Mesenchymal stem cell (in vitro differentiated cells and primary cell): ENCODE measurements at places on chromosomes 4 and X.

- no peaks in the 10 kb centered on the region for H3K36me3 ChIP-seq
- no peak overlapping the region for H3K4me3 ChIP-seq
- DNase-seq, result peak; percentile 84
- no peak overlapping the region for H3K27ac ChIP-seq
These were observed 43.0 kb upstream of the GABRA2 start for GRCh38 chr4:46432923-46433322.

DNA sequence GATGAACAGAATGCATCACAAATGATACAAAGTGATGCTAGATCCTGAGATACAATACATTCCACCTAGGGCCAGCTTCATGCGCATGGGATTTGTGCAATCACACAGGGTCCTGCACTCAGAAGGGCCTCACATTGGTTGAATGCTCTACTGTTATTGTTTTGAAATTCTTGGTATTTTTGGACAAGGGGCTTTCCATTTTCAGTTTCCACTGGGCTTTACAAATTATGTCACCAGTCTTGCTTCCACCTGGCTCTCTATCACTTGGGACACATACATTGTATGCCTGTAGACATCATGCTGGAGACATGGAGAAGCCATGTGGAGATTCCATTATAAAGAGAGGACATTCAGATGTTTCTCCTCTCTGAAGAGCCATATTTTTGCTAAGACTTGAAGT is 155.8 kb downstream of the NAA11 start:
- no peak overlapping the region for H3K27ac ChIP-seq
- no peaks in the 10 kb centered on the region for H3K4me1 ChIP-seq
- no peaks in the 10 kb centered on the region for H3K27me3 ChIP-seq

DNA sequence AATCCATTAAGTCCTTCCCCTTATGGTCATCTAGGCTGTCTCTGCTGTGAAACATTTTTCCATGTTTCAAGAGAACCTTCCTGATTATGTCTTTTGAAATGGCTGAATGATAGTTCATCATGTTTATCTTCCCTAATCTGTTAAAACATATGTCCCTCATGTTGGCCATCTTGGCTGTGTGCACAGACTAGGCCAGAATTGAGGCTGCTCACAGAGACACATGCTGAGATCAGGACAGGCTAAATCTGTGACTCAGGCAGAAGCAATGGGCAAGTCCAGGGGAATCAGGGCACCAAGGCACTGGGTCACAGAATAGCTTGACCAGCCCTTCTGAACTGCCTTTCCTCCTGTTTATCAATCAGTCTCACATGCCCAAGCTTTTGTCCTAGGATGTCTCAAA is 78.3 kb downstream of the FHDC1 start:
- H3K27ac ChIP-seq, result no peak overlapping the region
- DNase-seq, result no peak
- no peaks in the 10 kb centered on the region for H3K36me3 ChIP-seq
- H3K27me3 ChIP-seq, result peaks cover 17% of the 10 kb centered on the region
- H3K4me3 ChIP-seq, result no peak overlapping the region
- peaks cover 3% of the 10 kb centered on the region for H3K4me1 ChIP-seq

- H3K27ac ChIP-seq, result no peak overlapping the region
- H3K4me1 ChIP-seq, result no peaks in the 10 kb centered on the region
- no peak overlapping the region for H3K4me3 ChIP-seq
- H3K36me3 ChIP-seq, result no peaks in the 10 kb centered on the region
- peak; percentile 21 for DNase-seq
These were observed 146.8 kb downstream of the KLHL4 start for GRCh38 chrX:87664381-87664780.

- H3K36me3 ChIP-seq, result no peaks in the 10 kb centered on the region
- H3K27ac ChIP-seq, result no peak overlapping the region
- H3K27me3 ChIP-seq, result no peaks in the 10 kb centered on the region
- no peaks in the 10 kb centered on the region for H3K4me1 ChIP-seq
These were observed 72.0 kb downstream of the ING2 start for GRCh38 chr4:183576701-183577404.

- DNase-seq, result no peak
- H3K27ac ChIP-seq, result no peak overlapping the region
- H3K4me1 ChIP-seq, result peaks cover 4% of the 10 kb centered on the region
- no peak overlapping the region for H3K4me3 ChIP-seq
- no peaks in the 10 kb centered on the region for H3K27me3 ChIP-seq
- peaks cover 93% of the 10 kb centered on the region for H3K36me3 ChIP-seq
These were observed 34.1 kb downstream of the SETD7 start for GRCh38 chr4:139521754-139522401.

DNA sequence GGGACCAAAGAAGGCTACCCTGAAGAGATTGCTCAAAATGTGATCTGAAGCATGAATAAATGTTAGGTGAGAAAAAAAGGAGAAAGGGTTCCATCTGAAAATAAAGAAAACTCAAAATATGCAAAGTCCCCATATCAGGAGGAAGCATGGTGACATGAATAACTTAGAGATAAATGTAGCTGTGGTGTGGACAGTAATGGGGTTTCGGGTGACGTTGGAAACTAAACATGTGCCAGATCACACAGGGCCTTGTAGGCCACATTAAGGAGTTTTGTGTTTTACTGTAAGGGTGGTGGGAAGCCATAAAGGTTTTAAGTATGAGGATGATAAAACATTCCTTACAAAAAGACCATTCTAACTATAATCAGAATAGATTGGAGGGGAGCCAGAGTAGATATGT is 40.3 kb upstream of the ACSL4 start:
- no peaks in the 10 kb centered on the region for H3K27me3 ChIP-seq
- no peaks in the 10 kb centered on the region for H3K36me3 ChIP-seq
- no peak overlapping the region for H3K27ac ChIP-seq
- DNase-seq, result no peak
- no peak overlapping the region for H3K4me3 ChIP-seq

GRCh38 chr4:16222957-16223527 is 3.2 kb downstream of the TAPT1 start:
- H3K4me1 ChIP-seq, result peaks cover 4% of the 10 kb centered on the region
- peaks cover 5% of the 10 kb centered on the region for H3K36me3 ChIP-seq
- H3K27ac ChIP-seq, result no peak overlapping the region
- H3K27me3 ChIP-seq, result no peaks in the 10 kb centered on the region
- peak; percentile 18 for DNase-seq

- peaks cover 3% of the 10 kb centered on the region for H3K4me1 ChIP-seq
- H3K4me3 ChIP-seq, result peak overlapping the region; percentile 91
- peak; percentile 52 for DNase-seq
- no peaks in the 10 kb centered on the region for H3K36me3 ChIP-seq
- peak overlapping the region; percentile 67 for H3K27ac ChIP-seq
- peaks cover 15% of the 10 kb centered on the region for H3K27me3 ChIP-seq
These were observed 460 bp upstream of the GEMIN8 start for GRCh38 chrX:14030174-14030530.
